ENCODE measurements at places on chromosomes 6 and 20.

GRCh38 chr6:12537389-12537788, 179.2 kb upstream of the PHACTR1 start:
- no peaks in the 10 kb centered on the region for H3K4me1 ChIP-seq
- H3K27me3 ChIP-seq: no peaks in the 10 kb centered on the region
- DNase-seq: no peak
- no peak overlapping the region for H3K4me3 ChIP-seq
- no peaks in the 10 kb centered on the region for H3K36me3 ChIP-seq
- H3K27ac ChIP-seq: no peak overlapping the region

- H3K4me1 ChIP-seq: peaks cover 67% of the 10 kb centered on the region
- no peak overlapping the region for H3K4me3 ChIP-seq
- no peaks in the 10 kb centered on the region for H3K27me3 ChIP-seq
- peaks cover 55% of the 10 kb centered on the region for H3K36me3 ChIP-seq
- H3K27ac ChIP-seq: no peak overlapping the region
- peak; percentile 20 for DNase-seq
Measured at GRCh38 chr6:111721753-111722154, 116.1 kb upstream of the TRAF3IP2 start.

- no peak overlapping the region for H3K4me3 ChIP-seq
- no peaks in the 10 kb centered on the region for H3K4me1 ChIP-seq
- no peak overlapping the region for H3K27ac ChIP-seq
- no peaks in the 10 kb centered on the region for H3K36me3 ChIP-seq
- no peaks in the 10 kb centered on the region for H3K27me3 ChIP-seq
Measured at GRCh38 chr6:81636930-81637568, 115.4 kb downstream of the TENT5A start.

- no peak overlapping the region for H3K4me3 ChIP-seq
- no peaks in the 10 kb centered on the region for H3K4me1 ChIP-seq
- H3K27me3 ChIP-seq: no peaks in the 10 kb centered on the region
- H3K36me3 ChIP-seq: peaks cover 53% of the 10 kb centered on the region
Measured at GRCh38 chr20:41513829-41514228, 104.3 kb downstream of the CHD6 start.

GRCh38 chr20:24978513-24978912, 14.0 kb downstream of the APMAP start:
- H3K4me3 ChIP-seq: no peak overlapping the region
- H3K27ac ChIP-seq: no peak overlapping the region
- peak; percentile 10 for DNase-seq
- peaks cover 8% of the 10 kb centered on the region for H3K4me1 ChIP-seq
- H3K27me3 ChIP-seq: no peaks in the 10 kb centered on the region

DNA sequence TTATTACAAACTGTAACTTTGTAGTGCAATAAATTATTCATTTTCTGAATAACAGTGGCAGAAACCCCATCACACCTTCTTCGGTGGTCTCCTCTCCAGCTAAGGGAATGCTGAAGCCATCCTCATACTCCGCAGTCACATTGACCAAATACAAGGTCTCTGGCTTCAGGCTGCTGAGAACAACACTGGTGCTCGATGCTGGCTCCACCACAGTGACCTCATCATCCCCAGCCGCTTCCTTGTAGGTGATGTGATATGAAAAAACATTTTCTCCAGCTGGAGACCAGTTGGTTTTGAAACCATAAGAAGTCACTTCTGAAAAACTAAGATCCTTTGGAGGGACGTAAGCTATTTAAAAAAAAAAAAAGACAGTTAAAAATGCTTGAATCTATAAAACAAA, 25.0 kb downstream of the COL12A1 start:
- H3K27me3 ChIP-seq: no peaks in the 10 kb centered on the region
- H3K4me1 ChIP-seq: no peaks in the 10 kb centered on the region
- H3K27ac ChIP-seq: no peak overlapping the region
- no peak overlapping the region for H3K4me3 ChIP-seq
- H3K36me3 ChIP-seq: no peaks in the 10 kb centered on the region
- no peak for DNase-seq

GRCh38 chr6:52992980-52993920, 1.8 kb downstream of the GSTA4 start:
- H3K4me3 ChIP-seq: no peak overlapping the region
- no peak overlapping the region for H3K27ac ChIP-seq
- no peaks in the 10 kb centered on the region for H3K36me3 ChIP-seq
- H3K4me1 ChIP-seq: peaks cover 15% of the 10 kb centered on the region
- no peak for DNase-seq

DNA sequence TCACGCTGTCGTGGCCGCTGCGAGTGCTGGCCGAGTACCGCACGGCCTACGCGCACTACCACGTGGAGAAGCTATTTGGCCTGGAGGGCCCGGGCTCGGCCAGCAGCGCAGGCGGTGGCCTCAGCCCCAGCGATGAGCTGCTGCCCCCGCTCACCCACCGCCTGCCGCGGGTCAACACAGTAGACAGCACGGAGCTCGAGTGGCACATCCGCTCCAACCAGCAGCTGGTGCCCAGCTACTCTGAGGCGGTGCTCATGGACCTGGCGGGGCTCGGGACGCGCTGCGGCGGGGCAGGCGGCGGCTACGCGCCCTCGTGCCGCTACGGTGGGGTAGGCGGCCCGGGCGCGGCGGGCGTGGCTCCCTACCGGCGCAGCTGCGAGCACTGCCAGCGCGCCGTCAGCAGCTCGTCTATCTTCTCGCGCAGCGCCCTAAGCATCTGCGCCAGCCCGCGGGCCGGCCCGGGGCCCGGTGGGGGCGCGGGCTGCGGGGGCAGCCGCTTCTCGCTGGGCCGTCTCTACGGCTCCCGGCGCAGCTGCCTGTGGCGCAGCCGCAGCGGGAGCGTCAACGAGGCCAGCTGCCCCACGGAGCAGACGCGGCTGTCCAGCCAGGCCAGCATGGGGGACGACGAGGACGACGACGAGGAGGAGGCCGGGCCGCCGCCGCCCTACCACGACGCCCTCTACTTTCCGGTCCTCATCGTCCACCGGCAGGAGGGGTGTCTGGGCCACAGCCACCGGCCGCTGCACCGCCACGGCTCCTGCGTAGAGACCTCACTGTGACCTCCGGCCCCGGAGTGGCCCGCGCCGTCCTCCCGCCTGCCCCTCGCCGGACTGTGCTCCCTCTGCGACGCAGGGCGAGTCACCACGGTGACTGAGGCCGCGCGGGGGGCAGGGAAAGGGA, 5.7 kb downstream of the TMEM151B start:
- no peak overlapping the region for H3K4me3 ChIP-seq
- H3K27me3 ChIP-seq: peaks cover 59% of the 10 kb centered on the region
- H3K27ac ChIP-seq: no peak overlapping the region
- DNase-seq: peak; percentile 57

DNA sequence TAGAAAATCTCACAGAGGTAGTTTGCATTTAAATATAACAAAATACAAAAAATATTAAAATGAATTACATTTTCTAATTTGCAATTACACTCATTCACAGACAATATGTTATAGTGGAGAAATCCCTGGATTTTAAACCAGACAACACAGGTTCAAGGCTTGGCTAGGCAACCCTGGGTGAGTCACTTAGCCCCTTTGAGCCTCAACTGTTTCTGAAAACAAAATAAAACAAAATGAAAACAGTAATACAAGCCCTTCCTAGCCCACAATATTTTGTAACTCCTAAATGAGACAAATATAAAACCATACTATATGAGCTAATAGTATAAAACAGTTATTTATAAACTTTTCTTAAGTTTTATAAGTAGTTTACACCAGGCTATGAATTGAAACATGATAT, 41.0 kb downstream of the UQCC1 start:
- H3K36me3 ChIP-seq: peaks cover 35% of the 10 kb centered on the region
- H3K4me1 ChIP-seq: no peaks in the 10 kb centered on the region
- no peak overlapping the region for H3K4me3 ChIP-seq
- H3K27me3 ChIP-seq: no peaks in the 10 kb centered on the region
- DNase-seq: no peak

GRCh38 chr20:623704-624103, 13.6 kb upstream of the TCF15 start:
- H3K4me1 ChIP-seq: no peaks in the 10 kb centered on the region
- no peak overlapping the region for H3K27ac ChIP-seq
- no peaks in the 10 kb centered on the region for H3K36me3 ChIP-seq
- DNase-seq: no peak

- no peak overlapping the region for H3K27ac ChIP-seq
- H3K36me3 ChIP-seq: peaks cover 55% of the 10 kb centered on the region
- peaks cover 33% of the 10 kb centered on the region for H3K4me1 ChIP-seq
- DNase-seq: no peak
- no peak overlapping the region for H3K4me3 ChIP-seq
Measured at GRCh38 chr20:3908667-3909066, 19.5 kb downstream of the PANK2 start.

DNA sequence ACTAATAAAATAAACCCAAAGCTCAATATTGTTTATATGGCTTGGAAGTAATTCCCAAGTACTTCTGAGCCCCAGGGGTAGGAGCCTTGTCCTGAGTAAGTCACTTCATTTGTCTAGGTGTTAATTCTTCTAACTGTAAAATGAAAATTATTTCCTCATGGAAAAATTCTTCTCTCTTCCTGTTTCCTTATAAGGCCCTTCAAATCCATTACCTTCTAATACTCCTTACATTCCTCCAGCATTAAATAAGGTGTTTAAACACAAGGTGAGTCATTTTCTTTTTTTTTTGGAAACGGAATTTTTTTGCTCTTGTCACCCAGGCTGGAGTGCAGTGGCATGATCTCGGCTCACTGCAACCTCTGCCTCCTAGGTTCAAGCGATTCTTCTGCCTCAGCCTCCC, 41.9 kb downstream of the PRR18 start:
- no peaks in the 10 kb centered on the region for H3K4me1 ChIP-seq
- no peaks in the 10 kb centered on the region for H3K27me3 ChIP-seq
- no peak for DNase-seq

DNA sequence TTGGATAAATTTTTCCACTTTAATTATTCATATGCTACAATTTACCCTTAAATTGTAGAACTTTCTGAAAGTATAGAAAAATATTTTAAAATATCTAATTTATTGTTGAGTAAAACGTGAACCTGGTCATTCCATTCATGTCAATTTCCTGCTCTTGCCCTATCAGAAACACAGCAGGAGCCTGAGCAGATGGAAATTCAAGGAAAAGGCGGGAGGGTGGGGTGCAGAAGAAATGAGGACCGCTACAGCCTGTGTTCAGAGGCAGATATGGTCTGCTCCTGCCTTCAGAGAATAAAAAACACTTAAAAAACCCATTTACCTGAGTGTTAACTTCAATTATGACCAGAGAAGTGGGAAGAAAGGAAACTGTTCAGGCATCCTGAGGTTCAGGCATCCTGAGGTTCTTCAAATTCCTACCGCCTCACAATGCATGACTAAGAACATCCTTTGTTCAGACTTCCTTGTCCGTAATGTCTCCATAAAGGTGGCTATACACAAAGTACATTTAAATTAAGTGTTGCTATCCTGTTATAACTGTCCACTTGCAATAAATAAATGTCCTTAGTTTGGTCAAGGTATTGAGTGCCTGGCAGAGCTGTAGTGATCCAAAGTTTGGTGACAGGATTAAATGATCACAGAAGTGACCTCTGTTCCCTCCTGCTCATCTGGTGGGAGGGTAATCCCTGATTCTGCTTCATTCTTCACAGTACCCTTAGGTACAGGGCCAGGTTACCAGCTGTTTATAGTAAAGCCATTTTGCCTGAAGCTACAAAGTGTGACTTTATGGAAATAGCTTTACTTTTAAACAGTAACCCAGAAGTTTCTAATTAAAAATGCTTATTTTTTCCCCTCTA, 109.1 kb downstream of the MAN1A1 start:
- no peaks in the 10 kb centered on the region for H3K4me1 ChIP-seq
- H3K27ac ChIP-seq: no peak overlapping the region
- H3K36me3 ChIP-seq: no peaks in the 10 kb centered on the region
- H3K27me3 ChIP-seq: no peaks in the 10 kb centered on the region
- no peak overlapping the region for H3K4me3 ChIP-seq

DNA sequence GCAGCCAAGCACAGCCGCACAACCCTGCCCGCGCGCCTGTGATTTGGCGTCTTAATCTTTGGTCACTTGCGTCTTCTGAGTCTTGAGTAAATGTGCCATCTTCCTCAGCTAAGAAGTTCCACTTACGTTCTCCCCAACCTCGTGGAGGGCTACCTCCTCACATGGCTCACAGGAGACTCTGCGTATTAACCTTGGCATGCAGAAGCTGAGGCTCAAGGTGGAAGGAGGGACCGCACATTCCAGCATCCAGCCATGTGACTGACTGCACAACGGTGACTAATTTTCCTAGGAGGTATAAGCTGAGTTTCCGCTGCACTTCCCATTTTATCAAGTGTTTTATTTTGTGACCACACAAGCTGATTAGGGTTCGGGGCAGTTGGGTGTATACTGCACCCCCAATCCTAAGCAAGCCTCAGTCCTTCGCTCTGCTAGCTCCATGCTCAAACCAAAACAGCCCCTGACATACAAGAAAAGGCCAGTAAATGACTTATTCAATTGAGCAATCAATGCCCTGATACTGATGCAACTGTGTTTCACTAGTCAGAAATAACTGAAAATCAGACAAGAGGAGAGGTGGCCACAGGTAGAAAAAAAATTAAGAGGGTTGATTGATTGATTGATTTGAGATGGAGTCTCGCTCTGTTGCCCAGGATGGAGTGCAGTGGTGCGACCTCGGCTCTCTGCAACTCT, 7.0 kb downstream of the BEND3 start:
- H3K36me3 ChIP-seq: no peaks in the 10 kb centered on the region
- DNase-seq: no peak
- H3K27ac ChIP-seq: no peak overlapping the region
- H3K27me3 ChIP-seq: no peaks in the 10 kb centered on the region
- H3K4me1 ChIP-seq: peaks cover under 1% of the 10 kb centered on the region

- no peak overlapping the region for H3K27ac ChIP-seq
- peaks cover 28% of the 10 kb centered on the region for H3K36me3 ChIP-seq
- peaks cover 19% of the 10 kb centered on the region for H3K4me1 ChIP-seq
- H3K4me3 ChIP-seq: peak overlapping the region; percentile 92
- no peak for DNase-seq
Measured at GRCh38 chr6:118933855-118934460, 1.0 kb downstream of the MCM9 start.

DNA sequence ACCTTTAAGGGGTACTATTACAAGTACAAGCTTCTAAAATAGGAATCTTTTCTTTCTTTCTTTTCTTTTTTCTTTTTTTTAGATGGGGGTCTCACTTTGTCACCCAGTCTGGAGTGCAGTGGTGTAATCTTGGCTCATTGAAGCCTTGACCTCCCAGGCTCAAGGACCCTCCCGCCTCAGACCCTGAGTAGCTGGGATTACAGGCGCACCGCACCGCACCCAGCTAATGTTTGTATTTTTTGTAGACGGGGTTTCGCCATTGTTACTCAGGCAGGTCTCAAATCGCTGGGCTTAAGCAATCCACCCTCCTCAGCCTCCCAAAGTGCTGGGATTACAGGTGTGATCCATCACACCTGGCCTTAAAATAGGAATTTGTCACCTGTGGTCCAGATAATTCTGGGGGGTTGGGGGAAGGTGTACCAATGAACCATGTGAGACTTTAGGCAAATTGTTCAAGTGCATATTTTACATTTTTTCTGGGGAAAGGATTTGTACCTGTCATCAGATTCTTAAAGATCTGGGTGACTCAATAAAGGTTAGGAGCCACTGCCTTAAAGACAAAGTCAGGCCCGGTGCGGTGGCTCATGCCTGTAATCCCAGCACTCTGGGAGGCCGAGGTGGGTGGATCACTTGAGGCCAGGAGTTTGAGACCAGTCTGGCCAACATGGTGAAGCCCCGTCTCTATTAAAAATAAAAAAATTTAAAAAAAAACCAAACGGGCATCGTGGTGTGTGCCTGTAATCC, 19.7 kb upstream of the SYNJ2 start:
- no peak overlapping the region for H3K27ac ChIP-seq
- H3K4me1 ChIP-seq: peaks cover 17% of the 10 kb centered on the region
- H3K27me3 ChIP-seq: no peaks in the 10 kb centered on the region
- no peak for DNase-seq

Measured in CD4-positive, alpha-beta T cell (primary cell).